Activated T-helper 2 cell treated with anti-CD3 and anti-CD28 coated beads, Interferon-gamma antibody, Interleukin-2, Interleukin-4, amounts not matched to agents 10 μg/mL and 5 μg/mL and 100 μg/mL, durations not matched to agents 14 hours and 24 hours and 36 hours (primary cell): ENCODE measurements at places on chromosomes 1 and 21.

DNA sequence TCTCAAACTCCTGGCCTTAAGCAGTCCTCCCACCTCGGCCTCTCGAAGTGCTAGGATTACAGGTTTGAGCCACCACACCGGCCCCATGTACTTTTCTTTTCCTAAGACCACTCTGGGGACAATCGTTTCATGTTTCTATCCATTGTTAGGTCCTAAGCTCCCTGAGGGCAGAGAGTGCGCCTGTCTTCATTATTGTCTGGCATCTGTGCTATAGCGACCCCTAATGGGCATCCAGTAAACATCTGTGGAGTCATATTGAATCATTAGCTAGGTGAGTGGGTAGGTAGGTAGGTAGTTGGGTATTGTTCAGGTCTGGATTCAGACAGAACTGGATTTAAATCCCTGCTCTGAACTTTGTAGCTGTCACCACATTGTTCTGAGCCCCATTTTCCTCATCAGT, 66.1 kb downstream of the TMEM53 start:
- H3K27ac ChIP-seq, result no peak overlapping the region
- DNase-seq, result no peak
- no peaks in the 10 kb centered on the region for H3K27me3 ChIP-seq
- no peak overlapping the region for H3K4me3 ChIP-seq
- no peaks in the 10 kb centered on the region for H3K4me1 ChIP-seq

- no peak overlapping the region for H3K27ac ChIP-seq
- H3K36me3 ChIP-seq, result peaks cover 11% of the 10 kb centered on the region
- H3K27me3 ChIP-seq, result no peaks in the 10 kb centered on the region
- no peak for DNase-seq
Measured at GRCh38 chr1:218298398-218298797, 13.3 kb downstream of the RRP15 start.

GRCh38 chr1:100769906-100770646, 50.5 kb downstream of the VCAM1 start:
- peaks cover 13% of the 10 kb centered on the region for H3K27me3 ChIP-seq
- H3K4me3 ChIP-seq, result no peak overlapping the region
- H3K4me1 ChIP-seq, result no peaks in the 10 kb centered on the region
- no peak overlapping the region for H3K27ac ChIP-seq
- H3K36me3 ChIP-seq, result no peaks in the 10 kb centered on the region
- DNase-seq, result no peak

DNA sequence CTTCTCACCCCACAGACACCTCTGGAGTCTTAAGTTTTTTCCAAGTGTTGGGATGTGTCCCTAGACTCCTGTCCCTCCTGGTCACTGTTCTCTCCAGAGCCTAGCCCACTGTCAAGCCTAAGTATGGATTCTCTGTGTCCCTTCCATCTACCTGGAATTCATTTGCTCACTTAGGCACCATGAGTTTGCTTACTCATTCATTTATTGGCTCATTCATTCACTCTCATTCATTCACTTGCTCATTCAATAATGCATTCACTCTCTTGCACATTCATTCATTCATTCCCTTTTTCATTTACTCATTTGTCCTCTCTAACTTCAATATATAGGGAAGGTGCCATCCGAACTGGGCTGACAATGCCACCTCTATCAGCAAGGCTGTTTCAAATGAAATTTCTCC, 1.6 kb downstream of the S100A16 start:
- no peak for DNase-seq
- no peaks in the 10 kb centered on the region for H3K36me3 ChIP-seq
- H3K4me1 ChIP-seq, result no peaks in the 10 kb centered on the region
- no peak overlapping the region for H3K27ac ChIP-seq
- no peak overlapping the region for H3K4me3 ChIP-seq

DNA sequence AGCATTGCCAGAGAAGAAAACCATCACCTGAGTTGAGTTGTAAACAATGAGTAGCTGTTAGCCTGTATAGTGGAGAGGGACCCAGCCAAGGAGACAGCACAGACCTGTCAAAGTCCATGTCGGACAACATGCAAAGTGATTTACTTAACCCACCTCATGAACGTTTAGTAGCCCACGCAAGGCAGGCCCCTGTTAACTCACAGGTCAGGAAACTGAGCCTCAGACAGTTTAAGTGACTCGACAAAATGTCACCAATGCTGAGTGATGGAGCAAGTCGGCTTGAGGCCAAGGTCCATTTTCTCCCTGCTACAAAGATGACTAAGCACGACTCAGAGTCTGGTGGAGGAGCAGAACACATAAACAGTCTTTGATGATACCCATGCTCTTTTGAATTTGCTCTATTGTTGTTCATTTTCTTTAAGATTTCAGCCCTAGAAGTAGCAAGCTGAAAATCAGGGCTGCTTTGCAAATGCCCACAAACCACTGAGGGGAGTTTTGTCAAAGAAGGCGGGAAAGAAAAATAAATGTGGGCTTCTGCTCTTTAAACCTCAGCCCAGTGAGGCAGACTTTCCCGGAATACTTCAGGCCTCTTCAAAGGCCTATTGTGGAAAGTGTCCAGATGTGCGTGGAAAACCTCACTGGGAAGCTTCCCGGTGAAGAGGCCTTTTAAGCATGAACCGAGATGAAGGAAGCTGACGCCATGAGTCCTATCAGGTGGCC, 83.8 kb upstream of the HOOK1 start:
- no peak for DNase-seq
- no peak overlapping the region for H3K4me3 ChIP-seq
- H3K36me3 ChIP-seq, result peaks cover 3% of the 10 kb centered on the region
- peak overlapping the region; percentile 51 for H3K27ac ChIP-seq

DNA sequence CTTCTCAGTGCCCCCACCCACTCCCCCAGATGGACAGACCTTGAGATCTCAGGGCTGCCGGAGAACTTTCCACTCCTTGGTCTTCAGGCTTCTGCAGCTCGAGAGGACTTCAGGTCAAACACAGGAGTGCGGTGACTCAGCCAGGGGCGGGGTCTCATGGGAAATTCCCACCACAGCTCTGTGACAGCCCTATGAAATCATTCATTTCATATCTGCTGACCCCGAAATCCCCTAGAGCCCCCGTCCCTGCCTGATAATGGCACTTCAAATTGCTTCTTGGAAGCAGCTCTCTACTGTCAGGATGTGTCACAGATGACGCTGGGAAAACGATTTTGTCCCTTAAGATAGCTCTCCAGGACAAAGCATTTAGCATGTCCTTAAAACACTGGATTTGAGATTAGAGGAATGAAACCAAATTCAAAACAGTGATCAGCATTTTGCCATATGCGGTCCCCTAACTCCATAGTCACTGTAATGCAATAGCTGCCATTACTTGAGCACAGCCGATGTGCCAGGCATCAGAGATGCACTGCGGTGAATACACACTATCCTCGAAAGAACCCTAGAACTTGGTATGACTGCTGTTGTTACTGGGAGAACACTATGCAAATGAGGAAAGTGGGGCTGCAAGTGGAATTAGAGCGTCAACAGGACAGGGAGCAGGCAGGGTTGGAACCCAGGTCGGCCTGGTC, at the start of gene TNFRSF9:
TSS of gene TNFRSF9 (minus strand) at position 95 of the 692 bp plus-strand sequence. CDS start 845 bp downstream, outside the sequence.
- DNase-seq, result peak; percentile 43
- peak within 1 kb of the TSS; percentile 91 for H3K27ac ChIP-seq
- H3K27me3 ChIP-seq, result no peaks in the 10 kb centered on the region

- peaks cover 66% of the 10 kb centered on the region for H3K4me1 ChIP-seq
- no peak for DNase-seq
- no peaks in the 10 kb centered on the region for H3K27me3 ChIP-seq
- peak overlapping the region; percentile 95 for H3K4me3 ChIP-seq
- peaks cover 40% of the 10 kb centered on the region for H3K36me3 ChIP-seq
Measured at GRCh38 chr1:31936278-31936980, 1.7 kb downstream of the PTP4A2 start.

GRCh38 chr1:203338335-203339036, 12.4 kb downstream of the FMOD start:
- peaks cover 7% of the 10 kb centered on the region for H3K4me1 ChIP-seq
- peaks cover 27% of the 10 kb centered on the region for H3K27me3 ChIP-seq
- no peak overlapping the region for H3K4me3 ChIP-seq
- H3K27ac ChIP-seq, result no peak overlapping the region
- peak; percentile 52 for DNase-seq
- H3K36me3 ChIP-seq, result no peaks in the 10 kb centered on the region

- no peaks in the 10 kb centered on the region for H3K36me3 ChIP-seq
- no peak overlapping the region for H3K27ac ChIP-seq
- no peaks in the 10 kb centered on the region for H3K4me1 ChIP-seq
- no peaks in the 10 kb centered on the region for H3K27me3 ChIP-seq
- no peak overlapping the region for H3K4me3 ChIP-seq
- DNase-seq, result no peak
Measured at GRCh38 chr1:102241431-102242338, 245.0 kb upstream of the OLFM3 start.

GRCh38 chr1:201806801-201807200, 22.2 kb upstream of the IPO9 start:
- H3K36me3 ChIP-seq, result no peaks in the 10 kb centered on the region
- H3K27me3 ChIP-seq, result no peaks in the 10 kb centered on the region
- DNase-seq, result no peak
- no peaks in the 10 kb centered on the region for H3K4me1 ChIP-seq
- no peak overlapping the region for H3K27ac ChIP-seq

GRCh38 chr21:33096426-33096825, 26.5 kb downstream of the OLIG1 start:
- H3K4me1 ChIP-seq, result no peaks in the 10 kb centered on the region
- H3K36me3 ChIP-seq, result no peaks in the 10 kb centered on the region
- DNase-seq, result no peak
- peaks cover 11% of the 10 kb centered on the region for H3K27me3 ChIP-seq
- no peak overlapping the region for H3K27ac ChIP-seq

GRCh38 chr21:46100020-46100419, 2.1 kb downstream of the COL6A2 start:
- H3K27me3 ChIP-seq, result peaks cover 49% of the 10 kb centered on the region
- no peak overlapping the region for H3K27ac ChIP-seq
- H3K36me3 ChIP-seq, result no peaks in the 10 kb centered on the region
- no peaks in the 10 kb centered on the region for H3K4me1 ChIP-seq

GRCh38 chr1:24186031-24186710, 918 bp downstream of the IFNLR1 start:
- peak overlapping the region; percentile 65 for H3K27ac ChIP-seq
- H3K4me3 ChIP-seq, result peak overlapping the region; percentile 79
- no peaks in the 10 kb centered on the region for H3K27me3 ChIP-seq
- DNase-seq, result no peak

DNA sequence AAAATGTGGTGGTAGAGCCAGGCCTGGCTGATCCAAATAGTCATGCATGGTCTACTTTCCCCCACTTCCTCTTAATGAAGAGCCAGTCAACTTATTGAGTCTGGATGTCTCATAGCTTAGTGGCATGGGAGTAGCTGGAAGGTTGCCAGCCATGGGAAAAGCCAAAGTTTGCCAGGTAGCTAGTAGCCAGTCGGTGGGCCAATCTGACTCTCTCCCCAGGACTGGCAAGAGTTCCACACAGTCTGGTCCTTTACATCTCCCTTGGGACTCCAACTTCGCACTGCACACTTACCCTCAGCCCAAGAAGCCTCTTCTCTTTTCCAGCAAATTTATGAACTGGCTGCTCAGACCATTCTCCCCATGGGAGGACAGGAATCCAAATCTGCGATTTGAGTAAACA, 8.3 kb downstream of the WARS2 start:
- no peak overlapping the region for H3K4me3 ChIP-seq
- H3K27ac ChIP-seq, result no peak overlapping the region
- no peaks in the 10 kb centered on the region for H3K27me3 ChIP-seq

DNA sequence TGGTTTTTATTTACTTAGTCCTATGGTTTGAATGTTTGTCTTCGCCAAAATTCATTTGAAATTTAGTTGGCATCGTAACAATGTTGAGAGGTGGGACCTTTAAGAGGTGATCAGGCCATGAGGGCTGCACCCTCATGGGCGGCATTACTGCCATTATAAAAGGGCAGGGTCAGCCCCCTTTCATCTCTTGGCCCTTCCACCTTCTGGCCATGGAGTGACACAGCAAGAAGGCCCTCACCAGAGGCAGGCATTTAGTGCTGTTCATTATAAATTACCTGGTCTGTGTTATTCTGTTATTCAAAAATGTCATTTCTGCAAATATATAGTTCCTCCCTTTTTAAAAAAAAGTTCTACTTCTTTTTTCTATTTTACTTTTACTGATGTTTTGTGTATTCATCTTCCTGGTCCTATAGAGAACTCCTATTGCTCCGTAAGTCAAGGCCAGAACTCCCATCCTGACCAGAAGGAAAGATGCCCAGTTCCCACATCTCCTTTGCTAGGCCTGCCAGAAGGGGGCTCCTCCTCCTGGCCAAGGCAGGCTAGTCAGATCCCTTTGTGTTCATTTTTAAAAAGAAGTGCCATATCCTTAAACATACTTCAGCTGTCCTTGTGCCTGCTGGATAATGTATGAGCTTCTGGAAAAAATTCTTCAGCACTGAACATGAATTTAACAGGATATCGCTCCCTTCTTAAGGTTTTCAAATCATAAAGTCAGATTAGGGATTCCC, 10.0 kb upstream of the LBR start:
- no peak overlapping the region for H3K4me3 ChIP-seq
- H3K4me1 ChIP-seq, result peaks cover 34% of the 10 kb centered on the region
- H3K36me3 ChIP-seq, result no peaks in the 10 kb centered on the region
- H3K27me3 ChIP-seq, result no peaks in the 10 kb centered on the region
- no peak overlapping the region for H3K27ac ChIP-seq

- H3K36me3 ChIP-seq, result no peaks in the 10 kb centered on the region
- peaks cover 16% of the 10 kb centered on the region for H3K4me1 ChIP-seq
- DNase-seq, result no peak
Measured at GRCh38 chr1:58739856-58740466, 40.1 kb upstream of the MYSM1 start.

DNA sequence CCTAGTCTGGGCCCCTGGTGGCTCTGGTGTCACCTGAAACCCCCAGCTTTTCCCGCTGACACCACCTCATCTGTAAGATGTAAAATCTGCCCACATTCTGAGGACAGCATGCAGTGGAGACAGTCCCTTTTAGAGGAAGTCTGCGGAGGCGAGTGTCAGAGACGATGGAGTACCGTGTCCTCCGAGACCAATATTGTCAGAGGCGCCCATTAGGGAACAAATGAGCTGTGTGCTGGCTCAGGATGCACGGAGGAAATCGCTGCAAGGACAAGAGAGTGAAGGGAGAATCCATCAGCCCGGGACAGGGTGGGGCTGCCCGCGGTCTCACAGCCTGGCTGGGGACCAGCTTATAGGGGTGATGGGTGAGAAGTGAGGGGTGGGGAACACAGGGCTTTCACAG, 214.8 kb downstream of the MATN1 start:
- H3K27ac ChIP-seq, result no peak overlapping the region
- no peak for DNase-seq
- H3K27me3 ChIP-seq, result no peaks in the 10 kb centered on the region
- H3K4me1 ChIP-seq, result no peaks in the 10 kb centered on the region
- no peak overlapping the region for H3K4me3 ChIP-seq
- no peaks in the 10 kb centered on the region for H3K36me3 ChIP-seq

- peaks cover 70% of the 10 kb centered on the region for H3K36me3 ChIP-seq
- H3K4me3 ChIP-seq, result no peak overlapping the region
- no peak overlapping the region for H3K27ac ChIP-seq
- H3K27me3 ChIP-seq, result no peaks in the 10 kb centered on the region
- H3K4me1 ChIP-seq, result peaks cover 10% of the 10 kb centered on the region
Measured at GRCh38 chr1:150225546-150225945, 10.4 kb downstream of the ANP32E start.

GRCh38 chr1:220227393-220227792, 44.9 kb downstream of the RAB3GAP2 start:
- H3K27me3 ChIP-seq, result no peaks in the 10 kb centered on the region
- H3K36me3 ChIP-seq, result peaks cover 32% of the 10 kb centered on the region
- no peak overlapping the region for H3K4me3 ChIP-seq
- peaks cover 2% of the 10 kb centered on the region for H3K4me1 ChIP-seq
